MCF 10A (cell line): ENCODE measurements at places on chromosomes 12 and 14. TPM values are rescaled to one million over a fixed set of nuclear protein-coding genes. Genes with fewer than 3 reads are reported as not detected.

PIWIL1 gene
- not detected in 2 replicates for total RNA-seq

ARF6 gene
- total RNA-seq, result 111 and 112 TPM in 2 replicates

KRT79 gene
- not detected in 2 replicates for total RNA-seq

GRCh38 chr14:52837451-52837850, 46.0 kb upstream of the GNPNAT1 start:
- H3K4me3 ChIP-seq, result no peak overlapping the region
- no peak for DNase-seq
- H3K27me3 ChIP-seq, result no peaks in the 10 kb centered on the region
- H3K27ac ChIP-seq, result no peak overlapping the region
- H3K36me3 ChIP-seq, result no peaks in the 10 kb centered on the region

DNA sequence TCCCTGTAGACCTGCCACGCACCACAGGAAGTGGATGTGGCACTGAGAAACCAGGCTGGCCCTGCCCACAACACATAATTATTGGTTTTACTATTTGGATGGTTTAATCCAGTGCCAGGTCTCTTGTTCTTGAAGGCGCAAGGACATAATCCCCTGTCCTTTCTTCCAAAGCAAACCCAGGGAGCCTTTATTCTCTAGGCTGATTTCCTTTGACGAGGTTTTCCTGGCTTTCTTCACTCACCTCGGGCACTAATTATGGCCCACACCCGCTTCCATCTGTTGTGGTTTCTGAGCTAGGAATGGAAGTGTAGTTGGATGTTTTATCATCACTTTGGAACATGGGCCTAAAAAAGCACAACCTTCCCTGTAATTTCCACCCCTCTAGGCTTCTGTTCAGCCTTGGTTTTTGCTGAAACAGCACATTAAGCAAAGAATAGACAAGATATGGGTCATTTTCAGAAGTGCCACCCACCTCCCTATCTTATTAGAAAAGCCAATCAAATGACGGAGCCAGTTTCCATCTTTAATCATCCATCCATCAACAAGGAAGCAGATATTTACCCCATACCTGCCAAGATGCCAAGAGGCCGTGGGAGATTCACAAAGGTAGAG, 73.9 kb downstream of the PPP1R36 start:
- H3K4me1 ChIP-seq, result peaks cover 12% of the 10 kb centered on the region
- no peak overlapping the region for H3K27ac ChIP-seq
- H3K27me3 ChIP-seq, result no peaks in the 10 kb centered on the region
- no peaks in the 10 kb centered on the region for H3K36me3 ChIP-seq

GRCh38 chr14:91867316-91867988, at the start of gene TC2N:
TC2N (minus strand) TSS chr14:91867536; CDS start chr14:91813769, 53,767 bp downstream.
- H3K27ac ChIP-seq, result no peak within 1 kb of the TSS
- H3K4me1 ChIP-seq, result peaks cover 18% of the 10 kb centered on the region
- H3K4me3 ChIP-seq, result no peak within 1 kb of the TSS
- H3K36me3 ChIP-seq, result no peaks in the 10 kb centered on the region
- DNase-seq, result no peak

DNA sequence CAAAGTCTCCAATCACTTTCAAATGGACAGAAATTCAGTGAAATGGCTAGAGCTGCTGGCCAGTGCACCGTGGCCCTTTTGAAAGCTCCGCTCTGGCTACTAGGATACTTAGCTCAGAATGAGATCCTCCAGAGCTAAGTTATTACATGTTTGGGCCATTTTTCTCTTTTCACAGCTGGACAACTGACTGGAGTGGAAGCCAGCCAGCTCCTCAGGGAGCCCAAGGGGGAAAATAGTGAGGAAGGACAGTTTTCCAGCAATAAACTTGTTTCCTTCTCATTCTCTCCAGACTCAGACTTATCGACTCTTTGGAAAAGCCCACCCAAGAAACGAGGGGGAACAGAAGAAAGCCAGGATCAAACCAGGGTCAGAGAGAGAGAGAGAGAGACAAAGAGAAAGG, 266.0 kb downstream of the KSR2 start:
- no peak overlapping the region for H3K4me3 ChIP-seq
- H3K36me3 ChIP-seq, result peaks cover 3% of the 10 kb centered on the region
- no peaks in the 10 kb centered on the region for H3K4me1 ChIP-seq
- H3K27me3 ChIP-seq, result no peaks in the 10 kb centered on the region
- DNase-seq, result no peak
